ENCODE measurements at places on chromosomes 1 and 21.

GRCh38 chr1:157960773-157961172, 32.7 kb upstream of the KIRREL1 start:
- DNase-seq = no peak

- no peak for DNase-seq
These were observed 21.2 kb downstream of the TP73 start for GRCh38 chr1:3673381-3674099.

GRCh38 chr1:19438516-19439195, 46.7 kb downstream of the CAPZB start:
- DNase-seq = no peak

- DNase-seq = no peak
These were observed 2.6 kb upstream of the ABCB10 start for GRCh38 chr1:229561141-229561540.

DNA sequence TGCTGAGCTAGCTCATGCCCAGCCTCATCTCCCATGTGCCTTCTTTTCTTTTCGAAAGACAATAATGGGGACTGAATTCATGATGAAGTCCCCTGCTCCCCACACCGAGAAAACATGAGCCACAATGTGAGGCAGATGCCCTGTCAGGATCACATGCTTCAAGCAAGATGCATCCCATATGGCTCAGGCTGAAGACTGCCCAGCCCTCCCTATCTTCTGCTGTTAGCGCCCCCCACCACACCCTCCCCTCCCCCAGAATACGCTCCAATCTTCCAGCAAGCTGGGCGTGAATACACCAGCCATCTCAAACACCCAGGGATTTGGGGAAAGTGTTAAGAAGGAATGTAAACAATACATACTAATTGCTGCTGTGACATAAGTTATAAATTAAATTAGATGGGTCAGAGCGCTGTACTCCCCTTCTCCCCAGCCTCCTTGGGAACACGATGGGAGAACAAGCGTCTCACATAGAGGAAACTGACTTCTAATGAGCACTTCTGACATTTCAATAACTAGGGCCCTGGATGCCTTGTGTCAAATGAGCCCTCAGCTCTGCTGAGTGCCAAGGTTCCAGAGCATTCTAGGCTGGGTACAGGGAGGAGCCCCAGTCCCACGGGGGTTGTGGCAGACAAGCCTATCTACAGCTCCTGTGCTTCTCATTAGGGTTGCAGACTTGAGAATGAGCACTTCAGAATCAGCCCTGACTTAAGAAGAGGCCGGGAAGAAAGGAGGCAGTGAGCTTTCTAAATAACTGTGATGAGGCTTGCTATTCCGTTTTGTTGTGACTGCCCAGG, 55.6 kb downstream of the TNR start:
- no peak for DNase-seq

GRCh38 chr1:84619383-84620102, 45.3 kb upstream of the CTBS start:
- DNase-seq = no peak

DNA sequence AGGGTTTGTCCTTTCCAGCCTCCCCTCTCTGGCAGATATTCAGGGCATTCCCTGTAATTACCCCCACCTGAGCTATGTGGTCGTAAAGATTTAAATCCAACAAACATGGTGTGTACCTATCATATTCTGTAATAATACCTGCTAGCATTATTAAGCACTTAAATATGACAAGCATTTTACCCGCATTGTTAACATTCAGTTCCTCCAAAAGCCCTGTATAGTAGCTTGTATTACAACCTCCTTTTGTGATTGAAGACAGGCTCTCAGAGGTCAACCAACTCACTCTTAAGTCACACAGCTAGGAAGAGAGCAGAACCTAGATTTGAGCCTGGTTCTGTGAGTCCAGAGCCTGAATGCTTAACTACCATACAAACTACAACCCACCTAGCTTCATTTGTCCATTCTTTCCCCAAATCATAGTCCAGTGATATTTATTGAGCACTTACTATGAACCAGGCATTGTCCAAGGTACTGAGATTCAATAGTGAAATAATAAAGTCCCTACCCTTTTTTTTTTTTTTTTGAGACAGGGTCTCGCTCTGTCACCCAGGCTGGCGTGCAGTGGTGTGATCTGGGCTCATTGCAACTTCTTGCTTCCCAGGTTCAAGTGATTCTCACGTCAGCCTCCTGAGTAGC, 13.8 kb upstream of the KDM4A start:
- no peak for DNase-seq

- no peak for DNase-seq
These were observed 838 bp downstream of the OR2C3 start for GRCh38 chr1:247535402-247535801.

DNA sequence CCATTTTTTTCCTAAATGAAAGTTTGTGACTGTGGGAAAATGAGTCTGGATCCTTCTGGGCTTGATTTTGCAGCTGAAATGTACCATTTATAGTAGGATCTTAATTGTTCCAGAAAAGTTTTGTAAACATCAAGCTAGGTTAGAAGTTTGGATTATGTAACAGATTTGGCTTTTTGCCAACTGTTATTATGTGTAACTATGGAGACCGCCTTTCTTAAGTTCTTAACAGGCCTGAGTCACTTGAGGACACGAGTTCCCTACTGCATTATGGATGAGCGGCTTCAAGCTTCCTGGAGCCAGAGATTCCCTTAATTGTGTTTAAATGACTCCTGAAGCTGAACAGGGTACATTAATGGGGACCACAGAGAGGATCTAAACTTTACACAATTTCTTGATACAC, 22.2 kb downstream of the SLC25A33 start:
- peak; percentile 61 for DNase-seq

GRCh38 chr1:22284236-22284635, 141.3 kb upstream of the WNT4 start:
- no peak for DNase-seq

DNA sequence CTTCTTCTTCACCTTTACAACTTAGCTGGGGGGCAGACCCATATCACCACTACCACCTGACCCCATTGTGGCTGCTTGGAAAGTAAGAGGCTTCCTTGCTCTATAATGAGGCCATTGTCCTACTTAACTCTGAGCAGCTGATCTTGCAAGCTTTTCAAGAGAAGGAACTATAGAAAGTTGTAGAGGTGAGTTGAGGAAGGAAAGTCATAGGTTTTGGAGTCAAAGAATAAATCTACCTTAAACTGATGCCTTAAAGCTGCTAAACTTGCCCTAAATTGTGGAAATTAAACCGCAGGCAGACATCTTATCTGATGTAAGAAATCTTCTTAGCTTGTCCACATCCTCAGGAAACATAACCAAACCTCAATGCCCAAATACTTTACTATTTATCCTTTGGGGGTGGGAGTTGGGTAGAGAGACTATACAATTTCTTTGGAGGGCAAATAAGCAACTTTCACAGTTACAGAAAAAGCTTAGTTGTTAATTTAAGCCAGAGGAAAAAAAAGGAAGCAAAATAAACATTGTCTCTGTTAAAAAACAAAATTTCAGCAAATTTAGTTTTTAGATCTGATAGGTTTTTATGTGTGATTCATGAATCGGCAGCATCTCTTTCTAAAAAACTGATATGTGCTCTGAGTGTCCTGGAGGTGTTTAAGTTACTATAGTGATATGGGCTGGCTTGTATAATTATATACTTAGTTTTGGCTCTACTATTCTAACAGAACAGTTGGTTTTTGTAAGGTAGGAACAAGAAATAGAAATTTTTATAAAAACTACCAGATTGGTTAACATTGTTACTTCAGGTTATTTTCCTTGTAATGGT, 4.7 kb downstream of the IL23R start:
- no peak for DNase-seq

DNA sequence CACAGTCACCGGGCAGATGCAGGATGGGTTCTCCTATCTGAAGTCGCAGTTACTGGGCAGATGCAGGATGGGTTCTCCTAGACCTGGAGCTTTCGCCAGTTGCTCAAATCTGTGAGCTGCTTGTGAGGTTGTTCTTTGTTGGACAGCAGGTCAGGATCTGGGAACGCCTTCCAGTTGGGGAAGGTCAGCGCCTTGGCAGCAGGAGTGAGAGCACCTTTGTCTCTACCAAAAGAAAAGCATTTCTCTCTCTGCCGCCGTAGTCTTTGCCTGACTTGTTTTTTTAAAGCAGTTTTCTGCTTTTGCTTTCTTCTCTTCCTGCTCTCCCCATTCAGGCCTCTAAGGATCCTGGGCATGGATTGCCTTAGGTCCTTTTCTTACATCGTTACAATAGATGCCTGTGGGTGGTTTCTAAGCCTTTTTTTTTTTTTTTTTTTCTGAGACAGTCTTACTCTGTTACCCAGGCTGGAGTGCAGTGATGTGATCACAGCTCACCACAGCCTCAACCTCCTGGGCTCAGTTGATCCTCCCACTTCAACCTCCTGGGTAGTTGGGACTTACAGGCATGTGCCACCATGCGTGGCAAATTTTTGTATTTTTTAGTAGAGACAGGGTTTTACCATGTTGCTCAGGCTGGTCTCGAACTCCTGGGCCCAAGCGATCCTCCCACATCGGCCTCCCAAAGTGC, 15.7 kb downstream of the PEX14 start:
- DNase-seq = no peak

DNA sequence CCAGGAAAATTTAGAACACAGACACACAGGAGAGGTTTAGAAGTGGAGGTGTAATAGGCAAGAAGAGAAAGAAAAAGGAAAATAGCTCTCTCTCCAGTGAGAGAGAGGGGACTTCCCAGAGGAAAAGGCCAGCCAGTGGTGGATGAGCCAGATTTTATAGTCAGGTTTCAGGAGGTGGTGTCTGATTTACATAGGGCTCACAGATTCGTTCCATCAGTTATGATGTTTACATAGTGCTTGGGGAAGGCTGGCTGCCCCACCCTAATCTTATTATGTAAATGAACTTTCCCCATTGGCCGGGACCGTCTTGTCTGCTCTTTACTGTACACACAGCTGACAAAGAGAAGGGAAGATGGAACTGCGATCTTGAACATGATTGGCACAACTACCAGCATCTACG, 797.3 kb downstream of the PLA2G4A start:
- no peak for DNase-seq

All from muscle of arm (tissue), 14 donors.